ENCODE measurements at places on chromosomes 12 and 14.

- DNase-seq, result no peak
Observed at GRCh38 chr12:45439039-45439438, 223.1 kb downstream of the ANO6 start.

GRCh38 chr12:108783446-108783845 is 52.1 kb upstream of the CORO1C start:
- DNase-seq, result no peak

- no peak for DNase-seq
Observed at GRCh38 chr12:46210873-46211439, 57.9 kb downstream of the SLC38A1 start.

- no peak for DNase-seq
Observed at GRCh38 chr14:66216763-66217162, 269.4 kb upstream of the CCDC196 start.

GRCh38 chr12:68111995-68112394 is 47.5 kb downstream of the IFNG start:
- no peak for DNase-seq

GRCh38 chr12:19891936-19892591 is 452.8 kb downstream of the AEBP2 start:
- no peak for DNase-seq

DNA sequence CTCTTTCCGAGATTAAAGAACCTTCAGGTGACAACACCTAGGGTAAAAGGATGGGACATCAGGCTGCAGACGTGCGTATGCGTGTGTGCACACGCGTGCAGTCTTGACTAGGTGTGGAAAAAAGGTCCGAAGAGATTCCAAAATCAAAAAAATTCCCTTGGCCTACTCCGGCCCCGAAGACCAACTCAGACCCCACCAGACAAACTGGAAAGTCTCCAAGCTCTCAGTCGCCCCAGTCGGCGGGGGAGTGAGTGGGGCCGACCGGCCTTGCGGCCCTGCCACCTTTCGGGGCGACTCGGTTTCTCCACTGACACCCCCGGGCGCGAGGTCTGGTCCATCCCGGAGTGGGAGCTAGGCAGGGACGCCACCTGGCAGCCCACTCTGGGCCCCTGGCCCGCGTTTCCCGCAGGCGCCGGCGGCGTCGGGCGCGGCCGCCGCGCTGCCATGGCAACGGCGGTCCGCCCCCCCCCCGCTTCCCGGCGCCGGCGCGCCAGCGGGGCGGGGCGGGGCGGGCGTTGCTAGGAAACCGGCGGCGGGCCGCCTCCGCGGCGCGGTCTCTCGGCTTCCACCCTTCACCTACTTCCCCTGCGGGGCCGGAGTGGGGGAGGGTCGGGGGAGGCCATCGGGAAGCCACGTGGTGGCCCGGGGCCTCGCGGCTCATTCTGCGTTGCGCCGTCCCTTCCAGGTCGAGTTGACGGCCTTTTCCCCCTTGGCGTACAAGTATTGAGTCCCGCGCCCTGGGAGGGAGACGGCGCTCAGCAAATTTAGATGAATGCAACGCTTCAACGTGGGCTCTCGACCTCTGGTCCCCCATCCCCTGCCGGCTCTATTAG is 253.1 kb downstream of the EFCAB11 start:
- peak; percentile 94 for DNase-seq

DNA sequence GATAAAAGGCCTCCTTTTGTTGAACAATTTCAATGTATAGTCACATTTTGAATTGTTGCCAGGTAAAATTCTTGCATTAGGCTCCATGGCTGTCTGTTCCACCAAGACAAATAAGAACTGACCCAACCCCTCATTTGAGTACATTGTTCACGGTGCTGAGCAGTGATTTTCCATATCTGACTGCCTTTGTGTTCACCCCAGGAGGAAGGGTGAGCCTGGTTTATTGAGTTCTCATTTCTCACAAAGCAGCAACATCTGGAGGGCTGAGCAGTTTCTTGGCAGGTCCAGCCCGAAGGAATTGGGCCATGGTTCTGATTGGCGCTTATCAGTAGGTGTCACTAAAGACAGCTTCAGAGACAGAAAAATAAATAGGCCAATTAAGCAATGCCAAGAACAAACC is 149.1 kb downstream of the BMP4 start:
- no peak for DNase-seq

DNA sequence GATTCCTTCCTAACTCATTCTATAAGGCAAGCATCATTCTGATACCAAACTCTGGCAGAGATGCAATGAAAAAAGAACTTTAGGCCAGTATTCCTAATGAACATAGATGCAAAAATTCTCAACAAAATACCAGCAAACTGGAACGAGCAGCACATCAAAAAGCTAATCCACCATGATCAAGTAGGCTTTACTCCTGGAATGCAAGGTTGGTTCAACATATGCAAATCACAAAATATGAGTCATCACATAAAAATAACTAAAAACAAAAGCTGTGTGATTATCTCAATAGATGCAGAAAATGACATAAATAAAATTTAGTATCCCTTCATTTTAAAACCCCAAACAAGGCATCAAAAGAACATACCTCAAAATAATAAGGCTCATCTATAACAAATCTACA is 98.9 kb downstream of the ACSS3 start:
- DNase-seq, result no peak

- DNase-seq, result no peak
Observed at GRCh38 chr12:94670075-94670474, 19.7 kb upstream of the TMCC3 start.

DNA sequence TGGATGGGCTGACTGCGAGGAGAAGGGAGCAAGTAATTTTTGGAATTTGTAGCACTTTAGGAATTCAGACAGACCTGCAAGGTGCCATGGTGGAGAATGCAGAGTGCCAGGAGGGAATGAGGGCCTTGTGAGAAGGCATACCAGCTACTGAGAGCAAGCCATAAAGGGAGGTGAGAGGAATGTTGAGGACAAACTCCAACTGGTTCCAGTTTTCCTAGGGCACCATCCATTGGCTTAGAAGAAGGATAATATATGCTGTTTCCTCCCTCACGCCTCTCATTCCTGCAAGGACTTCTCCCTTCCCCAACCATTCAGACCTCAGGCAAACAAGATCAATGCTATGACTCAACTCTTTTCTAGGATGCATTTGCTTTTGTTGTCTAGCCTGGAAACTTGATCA is 11.2 kb upstream of the DAAM1 start:
- DNase-seq, result no peak

DNA sequence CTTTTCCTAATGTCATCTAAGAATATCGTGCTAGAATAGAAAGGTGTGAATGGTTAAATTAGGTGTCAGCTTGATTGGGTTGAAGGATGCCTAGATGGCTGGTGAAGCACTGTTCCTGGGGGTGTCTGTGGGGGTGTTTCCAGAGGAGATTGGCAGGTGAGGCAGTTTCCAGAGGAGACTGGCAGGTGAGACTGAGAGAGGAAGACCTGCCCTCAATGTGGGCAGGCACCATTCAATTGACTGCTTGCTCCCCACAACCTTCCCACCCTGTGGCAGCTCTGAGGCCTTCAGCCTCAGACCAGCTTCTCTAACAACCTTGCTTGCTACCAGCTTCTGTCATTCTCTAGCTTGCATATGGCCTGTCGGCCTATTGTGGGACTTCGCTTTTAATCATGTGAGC is 9.2 kb downstream of the RNASE9 start:
- DNase-seq, result no peak

- DNase-seq, result no peak
Observed at GRCh38 chr12:47885012-47885501, 19.7 kb downstream of the VDR start.

GRCh38 chr12:14885718-14886221 is at the start of gene MGP:
MGP (minus strand) TSS chr12:14885854; CDS start chr12:14885791, 63 bp downstream.
- DNase-seq, result peak; percentile 36

GRCh38 chr14:91585856-91586255 is 75.7 kb upstream of the PPP4R3A start:
- no peak for DNase-seq

GRCh38 chr12:49979791-49980190 is 7.0 kb downstream of the AQP6 start:
- no peak for DNase-seq

DNA sequence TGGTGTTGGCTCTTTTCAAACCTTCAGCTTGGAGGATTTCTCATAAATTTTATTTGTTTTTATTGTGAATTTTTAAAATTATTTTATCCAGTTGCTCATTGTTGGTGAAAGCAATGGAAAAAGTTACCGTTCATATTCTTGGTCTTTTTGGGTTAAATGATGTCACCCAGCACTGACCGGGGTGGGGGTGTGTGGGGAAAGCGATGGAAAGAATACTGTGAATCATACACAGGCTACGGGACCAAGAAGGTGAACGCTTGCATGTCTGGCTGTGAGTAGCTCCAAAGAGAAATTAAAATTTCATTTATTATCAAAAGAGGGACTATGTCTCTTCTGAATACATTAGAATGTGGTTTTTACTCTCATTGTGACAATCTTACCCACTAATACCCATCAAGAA is 430.1 kb downstream of the AEBP2 start:
- DNase-seq, result no peak

DNA sequence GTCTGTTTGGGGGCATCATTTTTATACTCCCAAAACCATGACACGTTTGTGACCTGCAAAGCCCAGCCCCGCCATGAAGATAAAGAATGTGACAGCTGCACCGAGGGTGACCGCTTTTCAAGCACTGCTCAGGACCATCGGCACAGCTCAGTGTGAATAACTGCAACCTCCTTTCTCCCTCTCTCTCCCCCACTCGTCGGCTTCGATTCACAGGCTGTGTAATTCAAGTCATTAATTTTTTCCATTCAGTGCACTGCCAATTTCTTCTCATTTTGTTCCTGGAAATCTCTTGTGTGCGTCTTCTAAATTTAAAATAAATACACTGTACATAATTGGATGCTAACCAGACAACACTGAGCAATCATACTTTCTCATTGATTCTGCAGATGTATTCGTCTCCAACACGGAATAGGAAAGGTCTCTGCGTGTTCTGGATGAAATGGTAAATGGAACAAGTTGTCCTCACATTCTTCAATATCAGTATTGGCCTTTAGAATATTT is 260.8 kb downstream of the TTC8 start:
- no peak for DNase-seq

DNA sequence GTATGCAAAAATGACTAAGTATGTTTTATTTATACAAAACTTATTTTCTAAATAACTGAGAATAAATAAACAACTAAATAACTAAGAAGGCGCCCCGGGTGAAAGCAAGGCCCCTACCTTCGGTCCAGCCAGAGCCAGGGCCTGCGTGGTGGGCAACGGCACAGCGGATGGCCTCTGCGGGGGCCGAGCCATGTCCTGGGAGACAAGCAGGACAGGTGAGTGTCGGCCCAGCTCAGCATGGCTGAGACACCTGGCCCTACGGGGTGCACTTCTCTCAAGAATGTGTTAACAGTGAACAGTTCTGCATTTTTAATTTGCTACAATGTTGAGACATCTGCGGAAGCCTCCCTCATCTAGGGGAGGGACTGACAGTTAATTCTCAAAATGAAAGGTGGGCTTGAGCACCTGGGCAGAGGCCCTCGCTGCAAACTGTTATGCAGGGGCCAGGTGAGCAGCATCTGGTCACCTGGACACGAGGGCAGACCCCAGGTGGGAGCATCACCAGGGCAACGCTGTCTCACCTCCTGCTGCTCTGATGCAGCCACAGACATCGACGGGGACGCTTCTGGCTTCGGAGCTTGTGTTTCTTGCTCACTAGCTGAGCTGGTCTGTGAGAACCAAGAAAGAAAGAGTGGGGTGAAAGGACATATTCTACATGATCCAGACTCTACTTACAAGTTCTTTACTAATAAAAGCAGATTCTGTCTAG is 31.8 kb downstream of the AMN start:
- DNase-seq, result no peak

- peak; percentile 31 for DNase-seq
Observed at GRCh38 chr14:69712599-69713088, 54.3 kb upstream of the SRSF5 start.

DNA sequence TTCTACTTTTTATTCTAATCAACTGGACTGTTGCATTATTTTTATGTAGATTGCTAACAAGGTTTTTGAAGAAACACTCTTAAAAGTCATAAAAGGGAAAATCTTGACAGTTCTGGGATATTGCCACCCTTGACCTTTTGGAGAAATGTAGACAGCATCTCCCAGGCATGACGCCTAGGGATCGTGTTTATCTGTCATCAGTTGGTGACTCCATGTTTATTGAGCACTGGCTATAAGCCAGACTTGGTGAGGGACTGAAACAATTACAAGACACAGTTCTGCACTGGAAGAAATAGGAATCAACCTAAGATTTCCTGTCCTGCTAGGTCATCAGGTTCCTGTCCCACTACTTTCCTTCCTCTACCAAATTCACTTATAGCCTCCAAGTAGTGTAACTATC is 34.5 kb downstream of the HMGA2 start:
- DNase-seq, result no peak

- peak; percentile 74 for DNase-seq
Observed at GRCh38 chr12:56628671-56629458, 1.3 kb downstream of the BAZ2A start.

DNA sequence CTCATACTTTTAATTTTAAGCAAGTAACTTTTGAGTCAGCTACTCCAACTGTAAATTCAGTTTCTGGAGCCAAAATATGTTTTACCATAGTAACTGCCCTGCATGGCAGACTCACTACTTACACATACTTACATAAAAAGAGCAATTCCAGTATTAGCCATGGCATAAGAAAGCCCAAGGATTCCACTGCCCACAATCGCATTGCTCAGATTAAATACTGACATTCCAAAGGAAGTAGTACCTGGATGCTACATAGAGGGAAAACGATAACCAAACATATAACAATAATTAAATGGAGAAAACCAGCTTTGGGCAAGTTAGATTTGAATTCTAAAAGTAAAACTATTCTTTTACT is 2.2 kb downstream of the SLC38A2 start:
- no peak for DNase-seq

DNA sequence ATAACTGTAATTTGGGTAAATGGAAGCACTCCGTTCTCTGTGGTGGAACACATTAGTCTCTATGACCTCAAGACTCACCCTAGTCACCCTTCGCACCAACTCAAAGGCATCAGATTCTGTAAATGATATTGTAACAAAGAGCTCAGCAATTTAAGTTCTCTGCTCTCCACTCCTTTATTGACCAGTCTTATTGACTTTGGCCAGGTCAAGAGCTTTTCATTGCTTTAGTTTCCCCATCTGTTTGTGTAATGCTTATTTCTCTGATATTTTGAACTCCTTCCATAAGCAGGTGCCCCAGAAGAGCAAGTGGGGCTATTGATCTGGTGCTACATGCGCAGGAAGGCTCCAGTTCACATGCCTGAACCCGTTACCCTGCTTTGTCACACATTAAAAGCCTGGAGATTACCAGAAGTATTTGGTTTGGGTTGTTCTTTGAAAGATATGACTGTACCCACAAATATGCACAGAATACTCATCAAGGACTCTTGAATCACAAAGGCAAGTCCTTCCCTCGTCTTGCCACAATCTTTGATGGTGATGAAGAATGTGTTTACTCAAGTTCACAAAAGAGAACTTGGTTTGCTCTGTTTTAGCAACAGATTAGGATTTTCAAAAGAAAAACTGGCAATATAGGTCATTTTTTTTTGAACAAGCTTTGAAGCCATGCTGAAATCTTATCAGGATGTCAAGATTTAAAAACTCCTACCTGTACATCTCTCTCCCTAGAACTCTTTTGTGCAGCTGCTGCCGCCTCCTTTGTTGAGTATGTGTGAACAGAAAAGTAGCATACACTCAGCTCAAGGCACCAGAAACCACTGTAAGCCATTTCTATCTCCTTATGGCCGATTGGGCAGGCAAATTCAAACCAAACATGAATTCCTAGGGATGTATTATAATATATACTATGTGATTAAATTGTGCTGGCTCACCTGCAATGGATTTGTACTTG is 193.9 kb downstream of the BCAT1 start:
- no peak for DNase-seq

Measured in BE2C (cell line).